GM13977 (cell line): ENCODE measurements at places on chromosomes 4 and X.

GRCh38 chr4:83723609-83724008, 187.7 kb downstream of the GPAT3 start:
- no peak for DNase-seq

- no peak for DNase-seq
Observed at GRCh38 chr4:69749771-69750170, 10.6 kb downstream of the SULT1B1 start.

DNA sequence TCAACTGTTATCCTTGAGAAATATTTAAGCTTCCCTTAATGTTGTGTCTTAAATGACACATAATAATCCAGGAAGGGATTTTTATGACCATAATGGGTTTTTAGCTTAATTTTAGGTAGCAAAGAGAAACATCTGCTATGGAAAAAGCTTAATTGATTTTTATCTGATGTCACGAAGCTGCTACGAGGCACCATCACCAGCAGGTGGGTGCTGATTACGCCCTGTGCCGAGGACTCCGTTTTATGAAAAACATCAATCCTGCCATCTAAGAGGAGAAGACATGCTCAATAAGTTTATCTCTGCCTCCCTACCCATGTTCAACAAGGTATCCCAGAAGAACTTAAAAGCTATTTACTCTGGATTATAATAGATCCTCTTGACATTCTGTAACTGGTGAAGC, 280.6 kb upstream of the ZFP42 start:
- DNase-seq = no peak

DNA sequence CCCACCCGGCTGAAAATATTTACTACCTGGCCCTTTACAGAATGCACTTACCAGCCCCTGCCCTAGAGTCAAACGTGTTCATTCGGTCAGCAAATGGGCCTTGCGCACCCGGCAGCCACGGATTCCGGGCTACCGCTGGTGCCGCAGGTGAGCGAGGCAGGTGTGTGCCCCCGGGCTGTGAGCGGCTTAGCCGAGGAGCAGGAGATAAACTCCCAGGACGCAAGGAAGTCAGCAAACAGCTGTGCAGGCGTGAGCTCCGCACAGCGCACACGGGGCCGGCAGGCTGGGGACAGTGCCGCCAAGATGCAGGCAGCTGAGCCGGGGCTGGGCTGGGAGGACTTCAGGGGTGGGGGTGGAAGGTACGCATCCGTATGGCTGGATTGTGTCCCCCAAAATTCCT, 211.2 kb upstream of the PSAPL1 start:
- no peak for DNase-seq

GRCh38 chrX:21181232-21181853, 192.9 kb upstream of the CNKSR2 start:
- no peak for DNase-seq

DNA sequence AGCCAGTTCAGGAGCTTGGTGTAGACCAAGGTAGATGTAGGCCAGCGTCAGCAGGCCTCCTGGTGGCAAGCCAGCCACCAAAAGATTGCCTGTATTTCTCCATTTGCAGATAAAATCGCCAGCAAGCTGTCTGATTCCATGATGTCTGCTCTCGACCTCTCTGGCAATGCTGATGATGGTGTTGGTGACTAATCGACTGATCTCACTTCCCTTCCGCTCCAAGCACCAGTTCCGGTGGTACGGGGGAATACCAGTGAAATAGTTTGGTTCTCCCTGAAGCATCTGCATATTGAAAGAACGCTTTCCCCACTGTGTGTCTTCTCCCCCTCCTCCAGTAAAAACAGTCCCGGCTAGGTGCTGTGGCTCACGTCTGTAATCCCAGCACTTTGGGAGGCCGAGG, 30.4 kb downstream of the GNL3L start:
- DNase-seq = no peak

- DNase-seq = no peak
Observed at GRCh38 chr4:152278172-152278504, 257.8 kb downstream of the FBXW7 start.

DNA sequence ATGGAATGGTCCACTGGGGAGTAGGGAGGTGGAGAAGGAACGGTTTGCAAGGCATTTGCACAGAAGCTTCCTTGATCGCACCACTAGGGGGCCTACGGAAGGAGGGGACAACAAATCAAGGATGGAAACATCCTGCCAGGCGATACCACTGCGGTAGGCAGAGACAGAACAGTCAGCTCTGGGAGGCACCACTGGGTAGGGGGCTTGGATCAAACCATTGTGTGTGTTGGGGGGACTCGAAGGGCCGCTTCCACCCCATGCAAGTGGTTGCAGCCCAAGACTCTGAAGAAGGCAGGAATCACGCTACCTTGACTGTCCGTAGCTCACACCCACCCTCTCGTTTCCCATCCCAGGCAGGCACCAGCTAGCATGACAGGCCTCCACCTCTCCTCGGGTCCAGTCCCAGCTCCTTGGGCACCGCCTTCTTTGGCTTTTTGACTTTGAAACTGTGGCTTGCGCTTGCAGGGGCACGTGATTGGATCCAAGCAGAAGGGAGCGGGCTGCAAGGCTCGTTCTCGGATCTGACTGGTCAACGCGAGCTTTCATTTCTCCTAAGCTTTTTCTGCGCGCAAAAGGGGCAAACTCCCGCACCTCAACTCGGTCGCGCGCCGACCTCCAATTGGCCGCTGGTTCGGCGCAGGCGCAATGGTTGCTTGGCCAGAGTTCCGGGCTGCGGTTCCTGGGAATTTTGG, 28.4 kb downstream of the GAGE1 start:
- DNase-seq = no peak

DNA sequence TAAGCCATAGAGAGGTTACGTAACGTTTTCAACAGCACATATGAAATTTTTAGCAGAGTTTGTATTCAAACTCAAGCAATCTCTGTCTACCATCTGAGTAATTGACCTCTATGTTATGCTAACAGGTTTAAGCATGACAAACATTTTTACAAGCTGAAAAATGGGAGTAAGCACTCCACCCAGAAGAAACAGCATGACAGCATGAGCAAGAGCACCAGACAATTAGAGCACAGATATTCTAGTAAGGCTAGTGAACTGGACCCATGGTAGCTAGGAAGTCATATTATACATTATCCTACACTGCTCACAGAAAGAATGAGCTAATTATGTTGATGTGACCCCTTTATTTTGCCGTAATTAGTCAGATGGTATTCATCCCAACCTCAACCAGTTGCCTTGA, 200.5 kb downstream of the PABPC4L start:
- no peak for DNase-seq

GRCh38 chr4:36141186-36141585, 103.1 kb downstream of the ARAP2 start:
- DNase-seq = no peak

DNA sequence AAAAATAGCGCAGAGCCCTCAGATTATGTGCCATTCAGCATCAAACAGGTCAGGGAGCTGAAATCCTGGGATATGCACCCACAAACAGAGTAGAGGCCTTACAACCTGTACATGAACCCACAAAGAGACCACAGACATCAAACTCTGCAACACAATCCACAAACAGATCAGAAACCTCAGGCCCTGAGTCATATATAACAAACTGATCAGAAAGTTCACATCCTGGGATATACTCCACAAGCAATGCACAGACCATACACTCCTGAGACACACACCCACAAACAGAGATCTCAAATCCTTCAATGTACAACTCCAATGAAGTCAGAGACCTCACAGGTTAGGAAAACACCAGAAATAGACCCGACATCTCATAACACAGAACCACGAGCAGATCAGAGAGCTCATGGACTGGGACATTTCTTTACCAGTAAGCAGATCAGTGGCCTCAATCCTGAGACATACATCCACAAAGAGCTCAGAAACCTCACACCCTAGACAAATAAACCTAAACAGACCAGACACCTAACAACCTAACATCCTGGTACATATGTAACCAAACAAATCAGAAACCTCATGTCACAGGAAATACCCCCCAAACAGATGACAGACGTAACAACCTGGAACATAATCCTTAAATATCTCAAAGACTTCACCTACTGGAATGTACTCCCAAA, 24.2 kb downstream of the SUV39H1 start:
- DNase-seq = no peak

- no peak for DNase-seq
Observed at GRCh38 chr4:120431180-120431579, 364.5 kb upstream of the MAD2L1 start.

GRCh38 chr4:124449881-124450280, 262.7 kb downstream of the ANKRD50 start:
- no peak for DNase-seq

- no peak for DNase-seq
Observed at GRCh38 chr4:180635281-180635680, 1607.9 kb upstream of the TENM3 start.

- DNase-seq = no peak
Observed at GRCh38 chr4:37101686-37102085, 142.9 kb upstream of the NWD2 start.

DNA sequence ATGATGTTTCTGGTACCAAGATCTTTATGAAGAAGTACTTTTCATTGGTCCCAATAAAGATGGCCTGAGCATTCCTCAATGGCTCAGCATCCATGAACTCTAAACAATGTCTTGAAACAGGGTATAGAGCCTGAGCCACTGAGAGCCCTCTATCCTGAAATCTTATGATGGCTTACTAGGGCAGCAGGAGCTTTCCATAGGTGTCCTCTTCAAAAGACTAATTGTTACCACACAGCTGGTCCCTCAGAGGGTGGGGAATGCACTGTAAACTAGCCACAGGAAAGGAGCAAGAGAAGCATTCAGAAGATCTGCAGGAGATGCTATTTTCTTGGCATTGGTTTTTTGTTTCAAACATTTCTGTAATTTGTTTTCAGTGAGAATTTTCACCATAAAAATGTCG, 5.6 kb upstream of the BANK1 start:
- DNase-seq = no peak

DNA sequence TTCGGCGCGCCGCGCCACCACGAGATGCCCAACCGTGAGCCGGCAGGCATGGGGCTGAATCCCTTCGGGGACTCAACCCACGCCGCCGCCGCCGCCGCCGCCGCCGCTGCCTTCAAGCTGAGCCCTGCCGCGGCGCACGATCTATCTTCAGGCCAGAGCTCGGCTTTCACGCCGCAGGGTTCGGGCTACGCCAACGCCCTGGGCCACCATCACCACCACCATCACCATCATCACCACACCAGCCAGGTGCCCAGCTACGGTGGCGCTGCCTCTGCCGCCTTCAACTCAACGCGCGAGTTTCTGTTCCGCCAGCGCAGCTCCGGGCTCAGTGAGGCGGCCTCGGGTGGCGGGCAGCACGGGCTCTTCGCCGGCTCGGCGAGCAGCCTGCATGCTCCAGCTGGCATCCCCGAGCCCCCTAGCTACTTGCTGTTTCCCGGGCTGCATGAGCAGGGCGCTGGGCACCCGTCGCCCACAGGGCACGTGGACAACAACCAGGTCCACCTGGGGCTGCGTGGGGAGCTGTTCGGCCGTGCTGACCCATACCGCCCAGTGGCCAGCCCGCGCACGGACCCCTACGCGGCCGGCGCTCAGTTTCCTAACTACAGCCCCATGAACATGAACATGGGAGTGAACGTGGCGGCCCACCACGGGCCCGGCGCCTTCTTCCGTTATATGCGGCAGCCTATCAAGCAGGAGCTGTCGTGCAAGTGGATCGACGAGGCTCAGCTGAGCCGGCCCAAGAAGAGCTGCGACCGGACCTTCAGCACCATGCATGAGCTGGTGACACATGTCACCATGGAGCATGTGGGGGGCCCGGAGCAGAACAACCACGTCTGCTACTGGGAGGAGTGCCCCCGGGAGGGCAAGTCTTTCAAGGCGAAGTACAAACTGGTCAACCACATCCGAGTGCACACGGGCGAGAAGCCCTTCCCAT, 1.1 kb downstream of the ZIC3 start:
- DNase-seq = no peak

- no peak for DNase-seq
Observed at GRCh38 chr4:124726269-124726668, 13.7 kb upstream of the ANKRD50 start.

GRCh38 chr4:110198435-110199416, at the start of gene ELOVL6:
ELOVL6 (minus strand) TSS chr4:110198615; CDS start chr4:110198335, 280 bp downstream.
- DNase-seq = peak; percentile 42

DNA sequence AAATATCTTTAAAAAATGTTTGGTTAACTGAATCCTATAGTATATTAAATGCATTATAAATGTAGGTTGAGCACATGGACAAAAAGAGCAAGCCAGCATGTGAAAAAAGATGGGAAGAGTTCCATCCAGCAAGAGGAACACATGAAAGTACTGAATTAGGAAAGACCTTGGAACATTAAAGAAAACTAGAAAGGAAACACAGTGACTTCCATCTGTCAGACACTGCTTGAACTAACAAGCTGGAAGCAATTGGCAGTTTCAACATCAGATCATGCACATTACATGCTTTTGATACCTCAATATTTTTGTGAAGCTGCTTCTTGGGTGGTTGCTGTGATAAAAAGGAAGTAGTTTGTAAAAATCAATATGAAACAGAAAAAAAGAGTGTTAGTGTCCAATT, 626.8 kb upstream of the GNPDA2 start:
- no peak for DNase-seq

- DNase-seq = no peak
Observed at GRCh38 chrX:148259990-148260389, 240.4 kb upstream of the AFF2 start.

DNA sequence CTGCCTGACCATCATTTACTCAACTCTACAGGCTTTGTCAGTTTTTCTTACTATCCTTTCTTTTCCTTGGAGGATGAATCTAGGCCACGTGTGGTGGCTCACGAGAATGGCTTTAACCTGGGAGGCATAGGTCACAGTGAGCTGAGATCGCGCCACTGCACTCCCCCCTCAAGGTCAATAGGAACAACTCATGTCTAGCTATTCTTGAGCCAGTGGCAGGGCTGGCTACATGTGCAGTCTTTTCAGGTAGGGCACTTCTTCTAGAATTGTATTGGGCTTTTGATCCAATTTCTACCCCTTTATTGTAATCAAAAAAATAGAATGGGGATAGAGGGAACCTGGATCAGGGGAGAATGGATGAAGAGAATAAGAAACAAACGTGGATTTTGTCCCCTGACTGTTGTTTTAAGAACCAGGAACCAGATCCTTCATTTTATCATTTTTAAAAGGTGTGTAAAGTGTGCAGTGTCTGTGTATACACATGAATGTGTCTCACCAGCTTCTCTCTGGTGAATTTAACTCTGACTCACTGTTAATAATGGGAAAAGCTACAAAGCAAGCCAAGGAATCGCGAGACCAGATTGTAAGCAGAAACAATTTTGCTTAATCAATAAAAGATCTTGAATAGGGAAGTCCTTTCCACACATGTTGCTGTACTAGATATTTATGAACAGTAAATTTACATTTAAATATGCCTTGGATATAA, 283.9 kb upstream of the GPC4 start:
- DNase-seq = no peak

DNA sequence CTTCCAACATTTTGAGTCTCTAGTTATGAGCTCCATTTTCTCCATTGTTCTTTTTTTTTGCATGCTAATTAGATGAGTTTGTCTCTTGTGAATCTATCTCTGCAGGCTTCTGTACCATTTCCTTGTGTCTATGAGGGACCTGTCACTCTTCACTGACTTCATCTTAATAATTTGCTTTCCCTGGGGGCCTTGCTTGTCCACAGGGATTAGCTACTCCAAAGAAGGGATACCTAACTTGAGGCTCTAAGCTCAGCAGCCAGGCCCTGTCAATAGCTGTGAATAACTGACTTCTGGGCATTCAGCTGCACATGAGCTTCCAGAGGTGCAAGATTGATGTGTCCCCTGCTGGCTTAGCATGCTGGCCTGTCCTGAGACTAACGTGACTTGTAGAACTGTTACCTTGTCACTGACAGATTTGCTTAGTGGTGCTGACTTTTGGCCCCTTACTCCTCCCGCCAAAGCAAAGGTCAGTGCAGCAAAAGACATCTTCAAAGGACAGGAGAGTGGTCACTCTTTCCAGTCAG, 124.6 kb downstream of the AFF2 start:
- DNase-seq = no peak
